ENCODE measurements at places on chromosomes 2 and 18. TPM values are rescaled to one million over a fixed set of nuclear protein-coding genes. Genes with fewer than 3 reads are reported as not detected.

DNA sequence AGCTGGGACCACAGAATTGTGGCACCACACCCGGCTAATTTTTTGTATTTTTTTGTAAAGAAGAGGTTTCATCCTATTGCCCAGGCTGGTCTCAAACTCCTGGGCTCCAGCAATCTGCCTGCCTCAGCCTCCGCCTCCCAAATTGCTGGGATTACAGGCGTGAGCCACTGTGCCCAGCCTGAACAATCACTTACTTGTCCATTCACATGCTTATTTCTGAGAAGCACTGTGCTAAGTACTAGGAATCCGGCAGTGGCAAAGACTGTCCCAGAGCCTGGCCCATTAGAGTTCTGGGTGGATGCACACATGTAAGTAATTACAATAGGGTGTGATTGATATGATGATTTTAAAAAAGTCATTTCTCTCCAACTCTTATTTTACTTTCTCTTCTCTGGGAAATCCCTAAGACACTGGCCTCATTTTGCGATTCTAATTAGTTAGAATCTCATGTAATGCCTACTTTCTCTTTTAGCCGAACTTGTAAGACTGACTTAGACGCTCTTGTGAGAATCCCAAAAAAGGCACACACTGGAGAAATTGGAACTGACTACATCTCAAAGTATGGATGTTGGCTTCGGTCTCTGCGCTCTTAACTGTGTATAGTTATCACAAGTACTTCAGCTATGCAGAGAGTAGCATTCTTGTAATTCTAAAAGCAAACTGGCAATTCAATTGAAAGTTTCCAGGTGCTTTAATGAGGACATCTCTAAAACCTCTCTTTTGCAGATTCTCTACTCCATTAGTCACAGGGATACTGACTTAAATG is 567.7 kb downstream of the DCC start:
- no peak for DNase-seq
- no peaks in the 10 kb centered on the region for H3K4me1 ChIP-seq
- no peak overlapping the region for H3K4me3 ChIP-seq
- H3K27ac ChIP-seq: no peak overlapping the region
- H3K36me3 ChIP-seq: no peaks in the 10 kb centered on the region
- H3K27me3 ChIP-seq: no peaks in the 10 kb centered on the region

GAD1 gene
- 0.44 TPM for total RNA-seq

- H3K36me3 ChIP-seq: no peaks in the 10 kb centered on the region
- peaks cover 3% of the 10 kb centered on the region for H3K27me3 ChIP-seq
- H3K4me3 ChIP-seq: peak overlapping the region; percentile 94
- H3K4me1 ChIP-seq: peaks cover 25% of the 10 kb centered on the region
- H3K27ac ChIP-seq: peak overlapping the region; percentile 48
Observed at GRCh38 chr2:205684871-205685313, 2.6 kb downstream of the NRP2 start.

DNA sequence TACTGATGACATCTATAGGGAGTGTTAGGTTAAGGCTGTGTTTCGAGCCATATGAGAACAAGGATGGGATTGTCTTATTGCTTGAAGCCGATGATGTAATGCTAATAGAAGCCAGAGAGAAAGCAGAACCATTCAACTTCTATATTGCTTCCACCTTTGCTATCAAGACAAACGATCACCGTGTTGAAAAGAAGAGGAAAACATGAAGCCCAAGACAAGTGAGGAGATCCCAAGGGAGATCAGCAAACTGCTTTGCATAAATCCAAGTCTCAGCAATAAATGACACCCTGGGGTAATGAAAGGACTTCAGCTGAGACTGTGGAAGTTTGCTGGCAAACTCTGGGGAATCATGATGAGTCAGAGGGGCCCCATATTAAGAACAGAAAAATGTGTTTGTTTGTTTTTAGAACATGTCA is 206.2 kb downstream of the NCKAP5 start:
- H3K36me3 ChIP-seq: no peaks in the 10 kb centered on the region
- DNase-seq: no peak
- peaks cover 6% of the 10 kb centered on the region for H3K4me1 ChIP-seq
- peaks cover 2% of the 10 kb centered on the region for H3K27me3 ChIP-seq
- no peak overlapping the region for H3K27ac ChIP-seq

- H3K36me3 ChIP-seq: no peaks in the 10 kb centered on the region
- DNase-seq: no peak
- H3K4me3 ChIP-seq: peak overlapping the region; percentile 57
- no peaks in the 10 kb centered on the region for H3K27me3 ChIP-seq
- H3K27ac ChIP-seq: peak overlapping the region; percentile 79
Observed at GRCh38 chr2:177902395-177903163, 170.0 kb downstream of the PDE11A start.

DNA sequence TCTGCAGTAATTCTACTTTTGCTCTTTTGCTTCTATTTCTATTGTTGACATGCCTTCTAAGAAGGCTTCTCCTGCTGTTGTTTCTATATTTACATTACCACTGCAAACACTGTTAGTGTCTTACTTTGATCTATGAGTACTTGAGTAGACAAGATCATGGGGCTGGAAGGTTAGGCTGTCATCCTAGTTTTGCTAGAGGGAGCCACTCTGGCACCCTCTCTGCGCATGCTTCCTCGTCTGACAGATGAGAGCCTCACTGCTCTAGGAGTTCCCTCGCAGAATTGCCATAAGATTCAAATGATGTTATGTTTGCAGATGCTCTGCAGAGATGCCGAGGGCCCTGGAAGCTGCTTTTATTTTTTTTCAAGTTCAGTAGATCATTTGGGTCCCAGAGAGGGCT is 185.6 kb downstream of the RNF144A start:
- H3K27me3 ChIP-seq: no peaks in the 10 kb centered on the region
- no peak for DNase-seq
- H3K4me1 ChIP-seq: peaks cover under 1% of the 10 kb centered on the region
- H3K4me3 ChIP-seq: no peak overlapping the region

GRCh38 chr2:122191331-122191730 is 435.9 kb downstream of the TSN start:
- H3K27me3 ChIP-seq: peaks cover 2% of the 10 kb centered on the region
- DNase-seq: peak; percentile 67
- H3K4me1 ChIP-seq: no peaks in the 10 kb centered on the region
- H3K4me3 ChIP-seq: no peak overlapping the region
- no peak overlapping the region for H3K27ac ChIP-seq

All from glutamatergic neuron (in vitro differentiated cells).